Osteoblast (primary cell): ENCODE measurements at places on chromosomes 11 and 22. TPM values are rescaled to one million over a fixed set of nuclear protein-coding genes. Genes with fewer than 3 reads are reported as not detected.

Gene VPS26B
- total RNA-seq: 51.3 and 54.3 TPM in 2 replicates

Gene ME3
- 70.9 and 73.4 TPM in 2 replicates for total RNA-seq

Gene PANX2
- total RNA-seq: under 0.01 and 0.29 TPM in 2 replicates

Gene SOX6
- 3.2 and 3.3 TPM in 2 replicates for total RNA-seq

Gene FOLR3
- 0.88 and 1.1 TPM in 2 replicates for total RNA-seq

Gene PHETA2
- 23.9 and 26.2 TPM in 2 replicates for total RNA-seq

Gene MRGPRX1
- total RNA-seq: not detected in 2 replicates

Gene ALG12
- 18.8 and 20.0 TPM in 2 replicates for total RNA-seq

Gene SLC25A18
- total RNA-seq: not detected in 2 replicates

Gene PNPLA3
- total RNA-seq: 8.3 and 14.1 TPM in 2 replicates

Gene TEAD1
- total RNA-seq: 166 and 176 TPM in 2 replicates

Gene APOA1
- total RNA-seq: under 0.01 and 0.29 TPM in 2 replicates

Gene FAM111B
- 0.72 and 1.8 TPM in 2 replicates for total RNA-seq

Gene CBX6
- total RNA-seq: 58.6 and 59.5 TPM in 2 replicates

Gene CNTF
- 1.4 and 1.8 TPM in 2 replicates for total RNA-seq

Gene TSPAN4
- 168 and 186 TPM in 2 replicates for total RNA-seq

Gene C11orf21
- 0.29 and 0.36 TPM in 2 replicates for total RNA-seq

Gene PDE3B
- total RNA-seq: under 0.01 and 0.36 TPM in 2 replicates

Gene SCUBE2
- total RNA-seq: 1.8 and 2.7 TPM in 2 replicates

Gene MIOX
- total RNA-seq: under 0.01 TPM in 1 of 2 replicates, not detected in the other

Gene TIMP3
- total RNA-seq: 1,020 and 1,293 TPM in 2 replicates

Gene APLNR
- total RNA-seq: not detected in 2 replicates

Gene CLTCL1
- total RNA-seq: 28.6 and 29.7 TPM in 2 replicates

Gene OR8G5
- not detected in 2 replicates for total RNA-seq

Gene SPDYC
- not detected in 2 replicates for total RNA-seq

Gene OR51B2
- total RNA-seq: not detected in 2 replicates

Gene OR52K2
- not detected in 2 replicates for total RNA-seq

Gene POTEH
- under 0.01 TPM in 2 replicates for total RNA-seq

Gene SYCE3
- total RNA-seq: not detected in 2 replicates

Gene IGSF22
- not detected in 2 replicates for total RNA-seq

Gene CYP2D6
- 0.29 and 0.36 TPM in 2 replicates for total RNA-seq

Gene OR51L1
- not detected in 2 replicates for total RNA-seq

Gene ANO9
- total RNA-seq: under 0.01 TPM in 1 of 2 replicates, not detected in the other

Gene NCR3LG1
- 26.4 and 26.5 TPM in 2 replicates for total RNA-seq

Gene CD3G
- total RNA-seq: not detected in 2 replicates

Gene APOBEC3G
- total RNA-seq: 15.6 and 18.1 TPM in 2 replicates

Gene ELMOD1
- total RNA-seq: under 0.01 TPM in 2 replicates

Gene BACE1
- total RNA-seq: 45.6 and 52.7 TPM in 2 replicates

Gene DEUP1
- under 0.01 TPM in 2 replicates for total RNA-seq

Gene LDLRAD3
- total RNA-seq: 8.5 and 10.5 TPM in 2 replicates

Gene OR51I1
- under 0.01 TPM in 1 of 2 replicates, not detected in the other for total RNA-seq

Gene TIGD3
- not detected in 2 replicates for total RNA-seq

Gene OR4D10
- total RNA-seq: not detected in 2 replicates

Gene SYNGR1
- total RNA-seq: 2.1 and 3.6 TPM in 2 replicates

Gene OR52I1
- total RNA-seq: not detected in 2 replicates

Gene EFEMP2
- 81.6 and 94.8 TPM in 2 replicates for total RNA-seq

Gene UVRAG
- total RNA-seq: 28.2 and 30.4 TPM in 2 replicates
